ENCODE measurements at places on chromosomes 4 and X. TPM values are rescaled to one million over a fixed set of nuclear protein-coding genes. Genes with fewer than 3 reads are reported as not detected.

Gene PCDH18
- 9.7 TPM for total RNA-seq

Gene HTN1
- not detected for total RNA-seq

Gene APLN
- 47.1 TPM for total RNA-seq

Gene NDNF
- total RNA-seq, result not detected

Gene NEUROG2
- total RNA-seq, result not detected

Gene HAND2
- 0.46 TPM for total RNA-seq

Gene HDAC6
- total RNA-seq, result 28.6 TPM

Gene TBC1D8B
- 5.8 TPM for total RNA-seq

Gene CFAP299
- not detected for total RNA-seq

Gene LGI2
- total RNA-seq, result not detected

Gene SLC9A7
- total RNA-seq, result 18.7 TPM

Gene MGAT4D
- not detected for total RNA-seq

Gene TRIM75
- not detected for total RNA-seq

Gene PAGE5
- not detected for total RNA-seq

Gene BTK
- 0.15 TPM for total RNA-seq

Gene ARHGAP36
- total RNA-seq, result not detected

Data from epithelial cell of umbilical artery (primary cell).